ENCODE measurements at places on chromosomes 13 and 19. TPM values are rescaled to one million over a fixed set of nuclear protein-coding genes. Genes with fewer than 3 reads are reported as not detected.

ZNF829 gene
- 4.4 TPM for total RNA-seq

APOC4 gene
- total RNA-seq, result not detected

GRCh38 chr13:94325650-94326049 is 153.8 kb downstream of the DCT start:
- DNase-seq, result no peak

- no peak for DNase-seq
Observed at GRCh38 chr13:114211446-114212157, 23.1 kb upstream of the CDC16 start.

LGALS4 gene
- total RNA-seq, result 3.1 TPM

Measured in CD4-positive, alpha-beta T cell (primary cell).